HCT116 (cell line): ENCODE measurements at places on chromosomes 3 and 15. TPM values are rescaled to one million over a fixed set of nuclear protein-coding genes. Genes with fewer than 3 reads are reported as not detected.

- no peak for DNase-seq
Observed at GRCh38 chr3:190546881-190547510, 33.1 kb downstream of the IL1RAP start.

DNA sequence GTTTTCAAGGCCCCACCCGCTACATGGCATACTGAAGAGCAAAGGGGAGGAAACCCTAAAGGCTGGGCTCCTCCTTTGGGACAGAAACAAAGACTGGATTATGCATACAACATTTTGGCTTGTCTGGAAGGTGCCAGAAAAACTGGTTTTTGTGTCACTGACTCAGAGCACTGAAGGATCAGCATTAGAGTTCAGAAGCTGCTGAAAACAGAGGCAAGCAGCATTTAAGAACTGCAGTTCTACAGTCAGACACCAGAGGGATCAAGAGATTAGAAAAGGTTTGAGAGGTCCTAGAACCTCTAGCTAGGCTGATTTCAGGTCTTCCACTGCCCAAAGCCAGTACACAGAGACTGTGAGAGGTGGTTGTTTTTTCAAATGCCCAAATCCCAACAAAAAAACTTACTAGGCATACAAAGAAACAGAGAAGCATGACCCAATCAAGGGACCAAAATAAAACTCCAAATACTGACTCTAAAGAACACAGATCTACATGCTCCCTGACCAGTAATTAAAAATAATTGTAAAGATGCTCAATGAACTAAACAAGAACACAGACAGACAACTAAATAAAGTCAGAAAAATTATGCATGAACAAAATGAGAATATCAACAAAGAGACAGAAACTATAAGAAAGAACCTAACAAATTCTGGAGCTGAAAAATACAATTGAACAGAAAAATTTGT is 91.2 kb downstream of the SENP2 start:
- peak; percentile 69 for DNase-seq

CATSPER2 gene
- 3.6 TPM for total RNA-seq

- no peak for DNase-seq
Observed at GRCh38 chr15:64894395-64895056, 17.2 kb upstream of the ANKDD1A start.

IL5RA gene
- total RNA-seq: not detected

DNA sequence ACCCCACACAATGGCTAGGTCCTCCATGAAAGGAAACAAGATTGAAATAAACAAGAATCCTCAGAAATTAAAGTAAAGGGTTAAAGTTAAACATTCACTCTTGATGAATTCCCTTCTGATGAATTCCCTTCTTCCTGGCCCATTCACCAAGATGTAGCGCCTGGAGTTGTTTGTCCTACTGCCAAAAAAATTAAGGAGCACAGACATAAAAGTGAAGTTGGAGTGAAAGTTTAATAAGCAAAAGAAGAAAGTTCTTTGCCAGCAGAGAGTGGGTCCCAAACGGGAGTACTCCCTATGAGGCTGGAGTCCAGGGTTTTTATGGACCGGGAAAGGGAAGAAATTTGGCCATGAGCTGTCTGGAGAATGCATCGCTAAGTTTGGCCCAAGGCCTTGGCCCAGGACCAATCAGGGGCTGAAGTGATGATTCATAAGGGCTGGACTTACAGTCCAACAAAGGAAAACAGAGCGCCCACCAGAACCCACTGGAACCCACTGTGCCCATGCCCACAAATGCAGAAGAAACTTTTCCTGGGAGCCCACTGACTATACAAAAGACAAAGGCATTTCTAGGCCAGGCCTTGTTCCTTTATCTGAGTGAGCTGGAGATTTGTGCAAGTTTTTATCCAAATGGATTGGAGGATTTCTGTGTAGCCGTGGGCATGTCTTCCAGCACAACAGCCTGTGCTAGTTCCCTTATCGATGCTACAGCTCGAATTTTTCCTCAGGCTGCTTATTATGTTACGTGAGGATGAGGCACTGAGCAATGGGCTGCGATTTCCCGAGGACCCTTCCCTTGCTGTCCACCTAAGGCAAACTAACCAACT is 1561.6 kb downstream of the OTOL1 start:
- no peak for DNase-seq

- DNase-seq: no peak
Observed at GRCh38 chr3:120710369-120710768, 28.3 kb upstream of the HGD start.

GRCh38 chr15:101489599-101490407 is at the start of gene PCSK6:
Gene PCSK6 (minus strand): TSS chr15:101489707. CDS start chr15:101489670, 37 bp downstream.
- no peak for DNase-seq

DNA sequence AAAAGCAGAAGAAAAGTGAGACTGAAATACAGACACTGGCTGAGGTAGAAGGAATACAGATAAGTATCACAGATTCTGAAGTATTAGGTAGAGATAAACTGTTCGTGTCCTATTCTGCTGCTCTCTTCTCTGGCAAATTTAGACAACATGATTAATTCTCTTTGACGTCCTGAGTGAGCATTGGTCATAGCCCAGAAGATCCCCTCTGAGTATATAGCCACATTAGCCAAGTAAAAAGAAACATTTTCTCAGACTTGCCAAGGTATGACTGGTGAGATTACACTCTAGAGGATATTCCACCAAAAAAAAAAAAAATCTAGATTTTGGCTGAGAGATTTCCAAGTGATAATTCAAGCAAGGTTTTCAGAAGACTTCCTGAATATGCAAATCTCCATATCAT is 111.4 kb upstream of the ALCAM start:
- no peak for DNase-seq

DNA sequence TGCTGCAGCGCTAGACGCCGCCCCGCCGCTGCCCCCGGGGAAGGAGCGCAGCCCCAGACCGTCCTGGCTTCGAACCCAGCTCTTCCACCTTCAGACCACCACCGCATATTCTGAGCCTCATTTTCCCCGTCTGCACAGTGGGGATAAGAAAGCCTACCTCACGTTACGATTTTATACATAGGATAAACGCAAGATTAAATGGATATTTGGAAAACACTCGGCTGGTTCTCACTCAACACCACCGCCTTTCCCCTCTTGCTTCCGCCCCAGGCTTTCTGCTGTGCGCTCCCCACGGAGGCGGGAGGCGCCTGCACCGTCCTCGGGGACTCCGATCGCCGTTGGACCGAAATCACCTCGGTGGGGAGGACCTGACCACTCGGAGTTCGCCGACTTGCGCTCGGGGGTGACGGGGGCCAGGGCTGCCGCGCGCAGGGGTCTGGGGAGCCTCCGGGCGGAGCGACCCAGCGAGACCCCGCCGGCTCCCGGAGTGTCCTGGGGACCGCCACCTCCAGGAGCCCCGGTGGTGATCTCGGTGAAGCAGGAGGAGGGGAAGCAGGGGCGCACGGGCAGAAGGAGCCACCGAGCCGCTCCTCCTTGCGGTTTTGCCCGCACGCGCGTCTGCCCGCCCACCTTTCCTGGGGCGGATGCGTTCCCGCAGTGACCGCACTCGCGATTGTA is 4.0 kb downstream of the FBXL22 start:
- DNase-seq: no peak
